ENCODE measurements at places on chromosomes 11 and 22.

- no peak for DNase-seq
Measured at GRCh38 chr11:6746626-6747025, 25.1 kb downstream of the OR2AG2 start.

- DNase-seq: no peak
Measured at GRCh38 chr11:15278128-15278527, 163.4 kb downstream of the INSC start.

DNA sequence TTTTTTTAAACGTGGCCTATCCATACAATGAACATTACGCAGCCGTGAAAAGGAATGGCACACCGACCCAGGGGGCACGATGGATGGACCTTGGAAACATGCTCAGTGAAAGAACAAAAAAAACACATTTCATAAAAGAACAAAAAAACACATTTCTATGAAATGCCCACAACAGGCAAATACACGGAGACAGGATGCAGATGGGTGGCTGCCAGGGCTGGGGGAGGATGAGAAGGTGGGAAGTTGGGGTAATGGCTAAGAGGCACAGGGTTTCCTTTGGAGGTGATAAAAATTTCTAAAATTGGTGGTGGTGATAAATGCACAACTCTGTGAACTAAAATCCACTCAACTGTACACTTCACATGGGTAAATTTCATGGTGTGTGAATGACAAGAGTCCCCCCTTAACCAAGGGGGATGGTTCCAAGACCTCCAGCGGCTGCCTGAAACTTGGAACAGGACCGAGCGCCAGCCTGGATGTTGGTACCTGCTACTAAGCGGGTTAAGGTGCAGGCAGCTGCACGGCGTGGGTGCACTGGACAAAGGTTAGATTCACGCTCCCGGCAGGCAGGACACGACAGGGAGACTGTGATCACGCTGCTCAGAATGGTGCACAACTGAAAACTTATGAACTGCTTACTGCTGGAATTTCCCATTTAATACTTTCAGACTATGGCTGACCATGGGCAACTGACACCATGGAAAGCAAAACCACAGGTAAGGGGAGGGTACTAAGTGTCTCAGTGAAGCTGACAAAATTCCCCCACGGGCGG is 16.5 kb downstream of the BRD1 start:
- no peak for DNase-seq

DNA sequence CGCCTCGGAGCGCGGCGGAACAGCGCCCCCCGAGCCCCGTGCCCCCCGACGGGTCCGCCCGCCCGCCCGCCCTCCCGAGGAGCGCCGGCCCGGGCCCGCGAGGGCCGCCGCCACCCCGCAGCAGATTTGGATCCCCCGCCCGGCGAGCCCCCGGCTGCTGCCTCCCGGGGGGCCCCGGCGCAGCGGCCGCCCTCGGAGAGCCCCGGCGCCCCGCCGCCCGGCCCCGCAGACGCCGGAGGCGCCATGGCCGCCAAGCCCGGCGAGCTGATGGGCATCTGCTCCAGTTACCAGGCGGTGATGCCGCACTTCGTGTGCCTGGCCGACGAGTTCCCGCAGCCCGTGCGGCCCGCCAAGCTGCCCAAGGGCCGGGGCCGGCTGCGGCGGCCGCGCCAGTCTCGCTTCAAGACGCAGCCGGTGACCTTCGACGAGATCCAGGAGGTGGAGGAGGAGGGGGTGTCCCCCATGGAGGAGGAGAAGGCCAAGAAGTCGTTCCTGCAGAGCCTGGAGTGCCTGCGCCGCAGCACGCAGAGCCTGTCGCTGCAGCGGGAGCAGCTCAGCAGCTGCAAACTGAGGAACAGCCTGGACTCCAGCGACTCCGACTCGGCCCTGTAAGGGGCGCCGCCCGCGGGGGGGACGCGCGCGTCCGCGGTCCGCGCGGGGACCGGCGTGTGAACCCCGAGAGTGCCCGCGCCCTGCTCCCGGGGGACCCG is 380 bp downstream of the C11orf96 start:
- DNase-seq: peak; percentile 36

GRCh38 chr11:10257478-10257877 is 36.5 kb downstream of the SBF2 start:
- DNase-seq: no peak

DNA sequence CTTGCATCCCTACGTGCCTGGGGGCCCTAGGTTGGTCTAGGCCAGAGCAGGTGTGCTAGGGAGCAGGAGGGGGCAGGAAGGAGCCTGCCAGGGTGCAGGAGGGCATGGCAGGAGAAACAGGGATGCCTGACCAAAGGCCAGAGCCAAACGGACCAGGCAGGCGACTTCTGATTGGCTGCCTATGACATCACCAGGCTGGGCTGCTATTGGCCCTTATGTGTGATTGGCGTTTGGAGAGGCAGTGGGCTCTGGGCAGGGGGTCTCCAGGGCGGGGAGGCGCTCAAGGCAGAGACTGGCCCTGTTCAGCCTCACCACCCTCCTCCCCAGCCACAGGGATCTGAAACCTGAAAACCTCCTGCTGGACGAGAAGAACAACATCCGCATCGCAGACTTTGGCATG is 44.4 kb downstream of the MOB2 start:
- DNase-seq: no peak

- DNase-seq: no peak
Measured at GRCh38 chr11:130580891-130581492, 132.5 kb downstream of the ADAMTS15 start.

DNA sequence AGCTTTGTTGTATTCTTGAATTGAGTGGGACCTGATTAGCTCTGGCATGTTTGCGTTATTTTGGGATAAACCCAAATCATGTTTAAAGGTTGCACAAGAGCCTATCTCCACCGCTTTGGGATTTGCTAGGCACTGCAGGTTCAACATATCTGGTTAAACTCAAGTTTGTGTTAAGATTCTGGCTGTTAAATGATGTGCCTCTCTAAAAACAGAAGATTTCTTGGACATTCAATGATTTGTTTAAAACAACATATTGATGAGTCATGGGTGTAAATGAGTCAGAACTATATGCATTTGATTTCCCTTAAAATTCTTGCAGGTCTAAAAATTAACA is 67.4 kb downstream of the AMOTL1 start:
- DNase-seq: no peak

DNA sequence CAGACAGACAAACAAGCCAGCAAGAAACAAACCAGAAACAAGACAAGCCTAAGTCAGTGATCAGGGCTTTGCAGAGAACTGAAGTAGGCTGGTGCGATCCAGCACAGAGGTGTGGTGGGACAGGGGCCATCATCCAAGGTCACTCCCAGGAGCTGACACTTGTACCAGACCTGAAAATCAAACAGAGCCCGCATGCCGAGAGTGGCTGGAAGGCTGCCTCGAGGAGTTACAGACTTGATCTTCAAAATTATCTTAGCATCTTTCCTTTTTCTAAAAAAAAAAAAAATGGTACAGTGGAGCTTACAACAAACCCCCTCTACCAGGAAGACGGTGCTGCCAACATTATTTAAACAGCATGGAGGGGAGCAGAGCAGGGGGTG is 8.8 kb upstream of the SCUBE1 start:
- DNase-seq: no peak

DNA sequence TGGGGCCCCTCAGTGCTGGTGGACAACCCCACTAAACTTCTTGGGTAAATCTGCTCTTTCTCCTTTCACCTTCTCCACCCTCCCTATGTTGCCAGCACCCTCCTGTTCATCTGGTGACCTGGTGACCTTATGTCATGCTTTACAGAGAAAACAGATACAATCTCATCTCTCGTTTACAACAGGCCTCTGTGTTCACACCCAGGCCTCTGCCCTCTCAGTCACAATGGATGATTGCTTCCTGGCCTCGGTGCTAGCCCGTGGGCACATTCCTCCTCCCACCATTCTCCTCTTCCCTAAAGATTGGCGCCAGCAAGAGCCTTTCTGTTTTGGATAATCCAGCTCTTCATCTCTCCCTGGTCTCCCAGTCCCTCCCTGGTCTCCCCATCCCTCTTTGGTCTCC is 12.3 kb upstream of the PNPLA3 start:
- no peak for DNase-seq

GRCh38 chr22:46416520-46416871 is 81.0 kb downstream of the TRMU start:
- DNase-seq: no peak

- no peak for DNase-seq
Measured at GRCh38 chr11:120200677-120201076, 10.2 kb upstream of the OAF start.

GRCh38 chr11:78645226-78646202 is 70.8 kb upstream of the NARS2 start:
- peak; percentile 73 for DNase-seq

DNA sequence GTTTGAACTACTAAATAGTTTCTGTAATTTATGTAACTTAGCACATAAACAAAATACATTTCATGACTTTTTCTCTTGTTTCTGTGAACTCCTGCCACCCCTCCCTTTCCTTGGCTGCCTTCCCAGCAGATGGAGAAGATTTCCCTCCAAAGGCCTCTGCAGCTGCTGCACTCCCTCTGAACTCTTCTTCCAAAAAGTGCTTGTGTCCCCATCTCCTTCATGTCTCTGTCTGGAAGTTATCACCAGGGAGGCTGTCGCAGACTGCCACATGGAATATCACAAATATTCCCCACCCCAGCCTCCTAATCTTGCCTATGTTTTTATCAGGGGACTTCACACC is 1068.3 kb downstream of the OPCML start:
- DNase-seq: no peak

DNA sequence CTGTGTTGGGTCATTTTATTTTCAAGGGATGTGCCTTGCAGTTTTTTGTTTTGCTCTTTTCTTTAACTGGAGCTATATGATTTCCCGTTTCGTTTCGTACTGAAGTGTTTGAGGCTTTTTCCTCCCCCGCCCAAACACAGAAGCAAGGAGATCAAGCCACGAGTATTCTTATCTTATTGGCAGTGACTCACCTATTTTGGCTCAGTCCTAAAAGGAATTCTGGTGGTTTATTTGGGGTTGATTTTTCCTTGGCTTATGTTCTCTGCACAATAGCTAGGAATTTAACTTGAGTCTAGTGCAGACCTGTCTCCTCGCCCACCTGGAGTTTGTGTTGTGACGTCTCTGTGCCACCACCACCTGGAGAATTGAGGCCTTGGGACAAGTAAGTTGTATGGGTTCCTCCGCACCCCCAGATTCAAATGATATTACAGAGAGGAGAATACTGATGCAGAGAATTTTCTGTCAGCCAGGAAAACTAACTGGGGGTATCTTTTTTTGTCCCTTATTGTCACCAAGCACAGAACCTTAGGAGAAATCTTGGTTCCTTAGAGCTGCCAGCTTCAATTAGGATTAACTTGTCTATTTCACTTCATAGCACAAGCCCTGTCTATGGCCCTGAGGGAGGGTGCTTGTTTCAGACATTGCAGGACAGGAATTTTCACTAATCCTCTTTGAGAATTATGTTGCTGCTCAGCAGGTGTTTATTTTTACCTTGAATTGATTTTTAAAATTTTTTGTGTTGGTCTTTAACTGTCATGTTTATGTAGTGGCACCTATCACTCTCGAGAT is 90.4 kb upstream of the BIRC3 start:
- DNase-seq: no peak

DNA sequence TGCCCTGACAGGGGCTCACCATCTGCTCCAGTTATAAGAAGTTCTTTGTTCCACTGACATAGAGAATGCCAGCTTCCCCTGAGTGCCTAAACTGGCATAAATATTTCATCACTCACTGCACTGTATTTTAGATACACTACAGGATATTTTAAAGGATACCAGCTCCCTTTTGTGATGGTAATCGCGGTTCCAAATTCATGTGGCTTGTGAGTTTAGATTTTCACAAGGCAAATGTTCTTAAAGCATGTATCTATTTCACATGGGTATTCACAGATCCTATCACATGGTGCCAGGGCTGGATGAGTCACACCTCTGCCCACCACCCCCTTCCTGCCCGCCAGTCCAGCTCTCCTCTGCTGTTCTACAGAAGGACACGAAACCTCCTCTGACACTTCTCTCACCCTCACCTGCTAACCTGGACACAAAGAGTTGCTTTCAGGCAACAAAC is 105.5 kb downstream of the KCNC1 start:
- no peak for DNase-seq

DNA sequence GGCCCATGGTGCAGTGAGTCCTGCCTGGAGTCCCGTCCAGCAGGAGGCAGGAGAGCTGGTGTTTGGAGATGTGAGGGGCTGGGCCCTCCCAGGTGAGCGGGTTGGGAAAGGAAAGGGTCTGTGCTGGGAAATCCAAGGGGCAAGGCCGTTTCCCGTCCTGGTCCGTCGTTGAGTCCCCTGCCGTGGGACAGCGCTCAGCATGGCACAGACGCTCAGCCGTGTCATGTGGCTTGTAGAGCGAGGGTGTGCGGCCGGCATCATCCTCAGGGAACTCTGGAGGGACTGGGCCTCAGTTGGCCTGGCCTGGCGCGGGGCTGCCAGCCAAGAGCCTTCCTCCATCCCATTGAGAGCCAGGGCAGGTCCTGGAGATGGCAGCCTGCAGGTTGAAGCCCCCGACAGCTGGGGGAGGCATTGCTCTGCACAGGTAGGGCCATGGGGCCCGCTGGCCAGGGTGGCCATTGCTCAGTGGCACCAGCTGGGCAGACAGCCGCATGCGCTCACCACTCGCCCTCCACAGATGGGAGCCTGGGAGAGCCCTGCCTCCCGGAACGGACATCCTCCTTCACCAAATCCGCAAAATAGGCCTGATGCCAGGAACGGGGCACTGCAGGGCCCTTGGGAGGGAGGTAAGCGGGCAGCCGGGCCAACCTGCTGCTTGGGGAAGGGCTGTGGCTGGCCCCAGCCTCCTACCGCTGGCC is 28.7 kb downstream of the KCNQ1 start:
- DNase-seq: no peak

- DNase-seq: peak; percentile 41
Measured at GRCh38 chr22:39207141-39208012, 37.4 kb downstream of the PDGFB start.

DNA sequence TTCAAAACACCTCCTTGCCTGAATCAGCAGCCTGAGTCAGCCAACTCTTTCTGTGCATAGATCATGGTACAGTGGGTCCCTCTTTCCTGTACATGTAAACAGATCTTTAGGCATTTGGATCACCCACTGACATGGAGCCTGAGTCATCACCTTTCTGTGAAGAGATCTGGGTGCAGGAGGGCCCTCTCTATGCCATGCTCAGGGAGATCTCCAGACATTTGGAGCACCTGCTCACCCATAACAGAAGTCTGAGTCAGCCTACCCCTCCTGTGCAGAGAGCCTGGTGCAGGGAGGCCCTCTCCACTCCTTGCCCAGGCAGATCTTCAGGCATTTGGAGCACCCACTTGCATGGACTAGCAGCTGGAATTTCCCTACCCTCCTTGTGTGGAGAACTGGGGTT is 56.2 kb upstream of the GLYAT start:
- DNase-seq: no peak

GRCh38 chr11:77141034-77141433 is 13.0 kb downstream of the MYO7A start:
- no peak for DNase-seq

GRCh38 chr11:102361086-102362031 is 14.3 kb downstream of the BIRC2 start:
- DNase-seq: no peak

GRCh38 chr11:119470317-119471291 is 47.6 kb upstream of the THY1 start:
- no peak for DNase-seq
